ENCODE measurements at places on chromosomes 6 and 20.

- no peak for DNase-seq
Observed at GRCh38 chr20:9490161-9490560, 24.2 kb upstream of the LAMP5 start.

DNA sequence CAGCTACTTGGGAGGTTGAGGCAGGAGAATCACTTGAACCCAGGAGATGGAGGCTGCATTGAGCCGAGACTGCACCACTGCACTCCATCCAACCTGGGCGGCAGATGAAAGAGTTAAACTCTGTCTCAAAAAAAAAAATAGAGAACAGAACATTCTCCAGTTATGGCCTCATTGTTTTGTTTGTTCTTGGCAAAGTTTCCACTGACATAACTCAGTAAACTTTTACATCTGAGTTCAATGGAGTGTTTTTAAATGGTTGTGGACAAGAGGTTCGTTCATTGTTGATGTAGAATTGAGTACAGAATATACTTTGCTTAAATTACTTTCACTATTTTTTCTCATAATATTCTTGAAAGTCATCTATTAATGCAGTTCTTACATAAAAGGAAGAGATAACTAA is 42.2 kb upstream of the IFNGR1 start:
- DNase-seq = no peak

DNA sequence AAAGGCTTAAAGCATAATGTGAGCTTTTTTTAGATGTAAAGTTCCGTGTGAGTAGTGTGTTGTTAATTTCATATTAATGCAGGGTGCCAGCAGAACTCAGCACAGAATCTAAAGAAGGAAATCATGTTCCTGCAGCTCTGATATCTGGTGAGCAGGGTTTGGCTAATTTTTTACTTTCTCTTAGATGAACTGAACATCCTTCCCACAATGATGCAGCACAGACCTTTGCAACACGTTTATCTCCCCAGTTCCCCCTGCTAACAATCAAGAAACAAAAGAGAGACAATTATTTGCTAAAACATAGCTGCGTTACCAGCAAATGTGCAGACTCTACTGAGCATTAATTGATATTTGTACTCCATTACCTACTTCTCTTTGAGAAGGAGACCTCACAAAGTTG is 39.1 kb upstream of the ATXN1 start:
- no peak for DNase-seq

DNA sequence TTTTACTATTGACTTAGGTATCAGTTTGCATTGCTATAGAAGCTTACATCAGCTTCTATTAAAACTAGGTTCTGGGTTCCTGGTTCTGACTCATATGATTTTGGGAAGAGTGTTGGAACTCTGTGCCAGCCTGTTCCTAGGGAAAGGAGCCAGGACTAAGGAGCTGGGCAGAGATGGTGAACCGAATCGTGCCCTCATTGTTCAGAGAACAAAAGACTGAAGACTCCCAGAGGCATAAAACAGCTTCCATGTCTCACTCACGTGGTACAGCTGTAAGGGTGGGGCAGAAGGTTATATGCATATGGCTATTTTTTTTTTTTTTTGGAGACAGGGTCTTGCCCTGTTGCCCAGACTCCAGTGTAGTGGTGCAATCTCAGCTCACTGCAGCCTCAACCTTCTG is 89.1 kb upstream of the THBS2 start:
- DNase-seq = no peak

DNA sequence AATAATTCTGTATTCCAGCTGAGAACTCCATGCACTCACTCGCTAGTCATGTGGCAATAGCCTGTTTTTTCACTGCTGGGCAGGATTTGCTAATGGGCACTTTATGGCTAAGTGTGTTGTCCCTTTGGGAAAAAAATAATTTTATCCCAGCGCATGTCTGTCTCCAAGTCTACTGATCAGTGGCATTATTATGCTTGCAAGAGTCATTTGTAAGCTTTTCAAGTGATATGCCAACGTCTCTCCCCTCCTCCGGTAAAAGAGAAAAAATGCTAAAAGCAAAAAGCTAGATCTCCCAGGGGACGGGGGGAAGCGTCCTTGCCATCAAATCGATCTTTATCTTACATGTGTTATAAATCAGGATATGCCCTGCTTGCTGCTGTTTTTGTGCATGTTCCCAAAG is 407.7 kb downstream of the CDH26 start:
- no peak for DNase-seq

- DNase-seq = no peak
Observed at GRCh38 chr6:67812125-67812524, 823.0 kb upstream of the ADGRB3 start.

DNA sequence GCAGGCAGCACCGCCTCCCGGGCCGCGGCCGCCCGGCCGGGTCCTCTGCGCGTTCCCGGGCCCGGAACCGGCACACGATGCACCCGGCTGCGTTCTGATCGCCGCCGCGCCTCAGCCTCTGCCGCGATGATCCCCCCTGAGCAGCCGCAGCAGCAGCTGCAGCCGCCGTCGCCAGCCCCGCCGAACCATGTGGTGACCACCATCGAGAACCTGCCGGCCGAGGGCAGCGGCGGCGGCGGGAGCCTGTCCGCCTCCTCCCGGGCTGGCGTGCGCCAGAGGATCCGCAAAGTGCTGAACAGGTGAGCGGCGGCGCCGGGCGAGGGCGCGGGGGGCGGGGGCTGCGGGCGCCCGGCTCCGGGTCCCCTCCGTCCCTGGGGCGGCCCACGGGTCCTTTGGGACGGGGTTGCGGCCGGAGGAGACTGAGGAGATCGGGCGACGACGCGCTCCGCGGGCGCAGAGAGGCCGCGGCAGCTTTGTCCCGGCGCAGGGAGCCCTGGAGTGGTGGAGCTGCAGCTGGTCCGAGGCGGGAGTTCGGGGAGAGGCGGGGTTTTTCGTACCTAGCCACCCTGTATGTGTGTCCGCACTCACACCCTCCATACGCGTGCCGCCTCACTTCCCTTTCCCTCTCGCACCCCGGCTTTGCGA is 659 bp downstream of the SLC35F1 start:
- no peak for DNase-seq

- no peak for DNase-seq
Observed at GRCh38 chr6:118736440-118736839, 85.0 kb upstream of the CEP85L start.

- no peak for DNase-seq
Observed at GRCh38 chr20:50130995-50131394, 18.0 kb upstream of the UBE2V1 start.

- DNase-seq = no peak
Observed at GRCh38 chr6:109701774-109702173, 10.7 kb downstream of the FIG4 start.

DNA sequence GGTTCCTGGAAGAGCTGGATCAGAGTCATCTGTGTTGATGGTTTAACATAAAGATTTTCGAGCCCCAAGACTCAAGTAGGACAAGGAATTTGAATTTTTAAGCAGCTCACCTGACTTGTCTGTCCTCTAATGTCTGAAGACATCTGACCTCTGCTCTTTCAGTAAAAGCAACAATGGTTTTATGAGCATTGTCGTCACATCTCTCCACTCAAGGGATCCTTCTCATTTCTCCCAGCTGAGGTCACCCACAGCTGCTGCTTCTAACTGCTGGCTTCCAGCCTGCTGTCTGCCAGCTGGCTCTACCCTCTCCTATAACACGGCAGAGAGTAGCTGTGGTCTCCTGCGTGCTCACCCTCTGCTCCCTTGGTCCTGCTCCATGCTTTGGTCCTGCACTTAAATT is 24.7 kb upstream of the HDAC2 start:
- no peak for DNase-seq

- no peak for DNase-seq
Observed at GRCh38 chr20:14333721-14334120, 3.7 kb downstream of the FLRT3 start.

DNA sequence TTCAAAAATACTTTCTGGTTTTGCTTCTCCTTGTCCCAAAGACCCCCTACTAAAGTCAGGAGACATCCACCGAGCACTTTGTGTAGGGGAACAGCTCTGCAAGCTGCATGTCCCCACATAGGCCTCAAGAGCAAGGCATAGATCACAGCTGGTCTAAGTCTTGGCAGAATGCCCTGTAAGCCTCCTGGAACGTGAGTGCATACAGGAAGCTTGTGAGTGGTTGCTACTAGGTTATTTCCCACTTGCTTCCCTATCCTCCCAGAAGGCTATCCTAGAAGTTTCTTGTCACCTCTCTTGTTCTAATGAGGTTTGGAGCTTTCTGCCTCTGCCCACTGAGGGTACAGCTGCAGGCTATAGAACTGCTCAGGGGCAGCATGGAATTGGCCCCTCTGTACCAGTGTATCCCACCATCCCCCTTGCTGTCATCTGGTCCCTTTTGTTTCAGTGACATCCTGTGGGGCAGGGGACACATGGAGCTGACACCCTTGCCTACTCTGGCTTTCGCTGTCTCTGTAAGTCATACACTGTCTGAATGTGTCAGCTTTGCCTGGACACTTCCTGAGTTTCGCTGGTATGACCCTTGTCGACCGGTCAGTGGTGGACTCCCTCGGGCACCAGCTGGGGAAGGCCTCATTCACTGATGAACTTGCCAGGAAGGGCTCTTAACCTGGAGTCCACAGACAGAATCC is 35.6 kb upstream of the KCNK16 start:
- no peak for DNase-seq

DNA sequence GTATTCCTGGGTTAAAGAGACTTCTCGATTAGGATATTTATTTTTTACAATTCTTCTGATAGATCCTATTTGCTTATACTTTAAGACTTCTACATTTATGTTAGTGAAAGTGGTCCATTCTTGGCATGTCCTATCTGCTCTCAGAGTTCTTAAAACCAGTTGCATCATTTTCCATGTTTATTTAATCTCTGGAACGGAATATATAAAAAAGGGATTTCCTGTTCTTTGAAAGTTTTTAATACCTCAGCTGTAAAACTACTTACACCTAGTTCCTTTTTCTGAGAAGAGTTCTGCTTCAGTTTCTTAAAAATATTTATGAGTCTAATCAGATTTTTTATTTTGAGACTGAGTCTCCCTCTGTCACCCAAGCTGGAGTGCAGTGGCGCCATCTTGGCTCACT is 18.0 kb upstream of the MYL9 start:
- DNase-seq = no peak

DNA sequence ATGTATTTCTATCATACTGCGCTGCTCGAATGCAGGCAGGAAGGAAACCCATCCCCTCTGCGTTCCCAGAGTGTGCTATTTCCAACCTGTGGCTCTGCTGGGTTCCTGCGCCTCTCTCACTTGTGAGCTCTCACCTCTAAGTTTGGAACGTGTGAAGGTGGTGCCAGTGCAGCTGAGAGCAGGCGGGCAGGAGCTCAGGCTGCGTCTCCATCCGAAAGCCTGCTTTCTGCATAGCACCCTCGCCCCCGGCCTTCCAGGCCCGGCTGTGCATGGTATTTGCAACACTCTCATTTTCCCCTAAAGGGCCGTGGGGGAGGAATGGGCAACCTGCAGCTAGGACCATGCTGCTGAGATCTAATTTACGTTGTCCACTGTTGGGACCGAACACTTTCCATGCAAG is 288.0 kb upstream of the TSHZ2 start:
- no peak for DNase-seq

- no peak for DNase-seq
Observed at GRCh38 chr6:162773996-162774395, 46.2 kb downstream of the PACRG start.

- DNase-seq = no peak
Observed at GRCh38 chr6:49300911-49301310, 162.1 kb downstream of the MMUT start.

- no peak for DNase-seq
Observed at GRCh38 chr6:117329926-117330325, 64.6 kb downstream of the VGLL2 start.

GRCh38 chr20:48898896-48899530 is 22.5 kb upstream of the ARFGEF2 start:
- DNase-seq = no peak

GRCh38 chr6:90805619-90806155 is 218.8 kb upstream of the MAP3K7 start:
- DNase-seq = no peak

DNA sequence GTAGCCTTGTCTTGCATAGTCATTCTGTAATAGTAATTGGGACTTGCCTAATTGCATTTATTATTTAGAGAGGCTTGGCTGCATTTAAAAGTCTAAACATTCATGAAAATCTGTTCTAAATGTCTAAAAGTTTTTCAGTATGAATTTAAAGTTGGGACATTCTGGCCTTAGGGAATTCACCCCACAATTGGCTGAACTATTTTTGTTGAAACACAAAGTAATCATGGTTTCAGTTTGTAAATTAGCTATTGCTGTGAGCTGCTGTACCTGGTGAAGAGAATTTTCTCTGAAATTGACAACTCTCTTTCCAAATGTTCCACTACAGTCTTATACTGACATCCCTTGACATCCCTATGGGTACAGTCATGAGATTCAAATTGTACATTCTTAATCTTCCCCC is 253.0 kb downstream of the FARS2 start:
- DNase-seq = no peak

- DNase-seq = no peak
Observed at GRCh38 chr6:132234356-132234755, 166.9 kb downstream of the MOXD1 start.

GRCh38 chr20:22352019-22352418 is 232.4 kb downstream of the FOXA2 start:
- no peak for DNase-seq

DNA sequence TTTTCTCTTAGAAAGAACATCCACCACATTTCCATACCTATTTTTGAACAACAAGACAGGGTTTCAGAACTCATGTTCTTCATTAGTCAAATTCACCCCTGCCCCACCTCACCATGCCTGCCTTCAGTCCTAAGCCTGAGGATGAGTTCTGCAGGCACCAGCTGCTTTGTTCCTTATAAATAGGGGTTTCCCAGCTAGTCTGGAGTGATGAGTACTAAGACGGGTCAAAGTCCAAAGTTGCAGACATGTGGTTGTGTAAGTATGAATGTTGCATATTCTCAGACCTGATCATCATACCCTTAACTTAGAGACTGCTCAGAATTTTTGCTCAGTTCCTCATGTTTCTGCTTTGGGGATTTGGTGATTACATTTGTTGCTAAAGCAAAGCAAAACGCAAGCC is 257.7 kb upstream of the CDYL start:
- DNase-seq = no peak

DNA sequence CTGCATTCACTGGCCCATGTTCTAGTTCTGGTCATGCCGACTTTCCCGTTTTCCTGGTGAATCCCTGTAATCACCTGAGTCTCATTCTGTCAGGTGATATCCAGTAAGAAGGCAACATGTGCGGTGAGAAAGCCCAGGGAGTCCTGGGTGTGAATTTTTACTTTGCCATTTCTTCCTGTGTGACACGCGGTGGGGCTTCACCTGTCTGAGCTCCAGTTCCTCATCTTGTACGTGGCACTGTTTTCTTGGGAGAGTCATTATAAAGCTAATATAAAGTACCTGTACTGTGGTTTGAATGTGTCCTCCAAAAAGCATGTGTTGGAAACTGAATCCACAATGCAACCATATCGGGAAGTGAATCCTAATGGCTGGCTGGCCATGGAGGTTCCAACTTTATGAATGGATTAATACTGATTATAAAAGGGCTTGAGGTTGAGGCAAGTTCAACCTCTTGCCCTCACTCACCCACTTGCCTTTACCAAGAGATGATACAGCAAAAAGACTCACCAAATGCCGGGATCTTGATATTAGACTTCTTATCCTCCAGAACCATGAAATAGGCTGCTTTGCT is 5.1 kb downstream of the HLA-E start:
- DNase-seq = no peak

- no peak for DNase-seq
Observed at GRCh38 chr6:147579667-147580066, 71.2 kb downstream of the SAMD5 start.

GRCh38 chr6:105791583-105792318 is 294.4 kb upstream of the PRDM1 start:
- no peak for DNase-seq
